ENCODE measurements at places on chromosomes 6 and 20.

- no peak for DNase-seq
Measured at GRCh38 chr6:4620284-4621151, 155.7 kb upstream of the CDYL start.

GRCh38 chr6:1363729-1364572 is 25.4 kb upstream of the FOXF2 start:
- DNase-seq = no peak

DNA sequence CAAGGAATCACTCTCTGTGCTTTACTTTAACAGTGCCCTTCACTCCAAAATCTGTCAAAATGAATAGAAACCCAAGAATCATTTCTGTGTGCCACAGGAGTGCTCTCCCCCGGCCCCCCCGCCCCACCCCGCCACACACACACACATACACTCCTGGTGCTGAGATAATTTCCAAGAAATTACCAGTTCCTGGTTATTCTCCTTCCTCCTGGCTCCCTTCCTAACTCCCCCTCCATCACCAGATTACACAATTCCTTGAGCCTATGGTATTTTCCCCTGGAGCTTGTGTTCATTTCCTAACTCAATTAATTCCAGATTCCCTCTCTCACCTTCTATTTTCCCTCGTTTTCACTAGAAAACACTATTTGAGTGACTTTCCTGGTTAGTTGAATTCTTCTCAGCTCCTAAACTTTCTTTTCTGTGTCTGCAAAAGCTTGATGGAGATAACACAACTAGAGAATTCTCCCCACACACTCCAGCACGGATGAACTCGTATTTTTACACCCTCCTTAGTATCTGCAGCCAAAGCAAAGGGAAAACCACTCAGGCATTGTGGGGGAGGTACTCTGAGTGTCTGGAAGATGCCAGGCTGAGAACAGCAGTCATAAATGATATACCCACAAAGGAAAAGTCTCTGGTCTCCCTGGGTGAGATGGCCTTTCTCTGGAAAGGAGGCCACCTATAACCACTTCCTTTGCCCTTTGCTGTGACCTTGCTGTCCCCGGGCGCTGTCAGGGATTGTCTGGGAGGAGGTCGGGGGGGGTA is 1.9 kb upstream of the SLC24A3 start:
- DNase-seq = no peak

GRCh38 chr20:46458866-46459750 is 52.7 kb upstream of the ELMO2 start:
- DNase-seq = peak; percentile 19

GRCh38 chr6:37531026-37531425 is 31.3 kb upstream of the CCDC167 start:
- no peak for DNase-seq

- no peak for DNase-seq
Measured at GRCh38 chr6:168992446-168993144, 261.1 kb downstream of the THBS2 start.

DNA sequence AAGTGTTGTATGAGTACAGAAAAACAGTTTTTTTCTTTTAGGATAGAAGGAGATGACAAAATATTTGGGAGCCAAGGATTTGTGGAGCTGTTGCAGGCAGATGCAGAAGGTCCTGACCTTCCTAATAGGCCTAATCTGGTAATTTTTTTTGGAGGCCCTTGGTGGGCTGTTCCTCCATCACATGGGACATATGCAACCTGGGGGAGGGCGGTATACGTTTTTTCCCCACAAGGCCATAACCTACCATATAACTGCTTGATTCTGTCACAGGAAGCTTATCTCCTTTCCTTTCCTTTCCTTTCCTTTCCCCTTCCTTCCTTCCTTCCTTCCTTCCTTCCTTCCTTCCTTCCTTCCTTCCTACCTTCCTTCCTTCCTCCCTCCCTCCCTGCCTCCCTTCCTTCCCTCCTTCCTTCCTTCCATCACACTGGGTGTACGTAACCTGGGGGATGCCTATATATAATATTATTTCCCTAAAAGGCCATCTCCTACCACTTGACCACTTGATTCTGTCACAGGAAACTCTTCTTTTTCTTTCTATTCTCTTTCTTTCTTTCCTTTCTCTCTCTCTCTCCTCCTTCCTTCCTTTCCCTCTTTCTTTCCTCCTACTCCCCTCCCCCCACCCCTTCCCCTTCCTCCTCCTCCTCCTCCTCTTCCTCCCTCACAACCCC is 185.0 kb upstream of the KCNK16 start:
- no peak for DNase-seq

GRCh38 chr6:5761370-5761769 is 245.4 kb downstream of the NRN1 start:
- DNase-seq = no peak

- no peak for DNase-seq
Measured at GRCh38 chr20:47757145-47758035, 27.9 kb downstream of the SULF2 start.

GRCh38 chr6:159654483-159655098 is 38.5 kb downstream of the SOD2 start:
- no peak for DNase-seq

DNA sequence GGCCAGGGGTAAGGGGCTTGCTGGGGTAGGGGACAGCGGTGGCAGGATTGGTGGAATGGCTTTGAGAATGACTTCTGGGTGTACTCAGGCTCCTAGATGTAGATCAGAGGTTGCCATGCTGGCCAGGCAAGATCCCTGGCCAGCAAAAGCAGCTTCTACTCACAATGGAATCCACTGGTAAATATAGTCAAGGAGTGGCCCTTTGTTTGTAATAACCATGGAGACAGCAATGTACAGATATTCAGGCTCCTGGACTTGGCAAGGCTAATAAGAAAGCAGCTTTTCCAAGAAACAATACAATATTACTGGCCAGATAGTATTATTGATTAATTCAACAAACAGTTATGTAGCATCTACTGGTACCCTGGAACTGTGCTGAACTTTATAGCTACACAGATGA is 37.9 kb downstream of the CDH26 start:
- no peak for DNase-seq
